Fibroblast of lung (primary cell): ENCODE measurements at places on chromosomes 12 and 14.

- DNase-seq, result no peak
Measured at GRCh38 chr12:70508178-70508577, 129.1 kb downstream of the PTPRB start.

DNA sequence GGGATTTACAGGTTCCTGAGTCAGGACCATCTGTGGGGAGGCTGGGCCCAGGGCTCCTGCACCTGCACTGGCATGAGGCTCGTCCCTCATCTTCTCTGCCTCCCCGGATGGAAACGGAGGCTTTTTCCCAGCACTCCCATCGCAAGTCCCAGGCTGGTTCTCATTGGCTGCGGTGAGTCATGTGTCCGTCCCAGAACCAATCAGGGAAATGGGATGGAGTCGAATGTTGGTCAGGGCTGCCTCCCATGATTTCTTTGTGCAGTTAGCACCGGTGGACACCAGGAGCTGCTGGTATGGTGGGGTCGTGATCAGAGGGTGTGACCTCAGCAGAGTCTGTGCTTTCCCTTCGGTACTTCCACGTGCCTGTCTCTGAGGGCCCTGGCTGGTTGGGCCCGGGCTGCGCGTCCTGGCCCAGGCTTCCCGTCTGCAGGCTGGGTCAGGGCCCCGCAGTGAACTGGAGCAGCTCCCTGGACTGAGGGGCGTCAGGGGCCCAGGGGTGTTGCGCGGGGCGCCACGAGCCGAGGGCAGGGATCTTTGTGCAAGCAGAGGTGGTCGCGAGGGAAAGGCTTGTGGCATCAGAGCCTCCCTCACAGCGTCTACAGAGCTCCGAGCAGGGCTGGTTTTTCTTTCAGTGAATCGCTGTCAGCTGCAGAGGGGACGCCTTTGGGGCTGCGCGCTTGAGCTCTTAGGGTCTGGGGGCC, 168.1 kb downstream of the ADGRD1 start:
- no peak for DNase-seq

DNA sequence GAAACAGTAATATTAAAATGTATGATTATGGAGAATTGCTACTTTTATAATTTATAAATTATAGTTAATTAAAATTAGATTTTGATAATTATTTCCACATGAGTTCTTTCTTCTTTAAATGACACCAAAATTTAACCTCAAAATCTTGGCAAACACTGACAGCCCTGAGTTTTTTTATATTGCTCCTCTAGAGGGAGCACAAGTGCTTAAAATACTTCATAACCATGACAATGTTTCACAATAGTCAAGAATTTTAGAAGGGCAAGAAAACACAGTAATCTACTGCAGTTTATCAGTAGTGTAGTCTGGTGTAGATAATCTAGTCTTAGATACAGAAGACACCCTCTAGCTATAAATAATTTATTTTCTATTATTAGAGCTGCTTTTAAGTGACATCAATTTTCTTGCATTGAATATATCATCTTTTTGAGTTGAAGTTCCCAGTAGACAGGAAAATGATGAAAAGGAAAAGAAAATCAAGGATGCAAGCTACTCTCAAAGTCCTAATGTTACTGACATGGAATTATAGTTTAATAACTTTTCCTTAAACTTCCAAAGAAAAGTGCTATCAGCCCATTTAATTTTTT, 14.3 kb upstream of the PTGER2 start:
- DNase-seq, result peak; percentile 82

DNA sequence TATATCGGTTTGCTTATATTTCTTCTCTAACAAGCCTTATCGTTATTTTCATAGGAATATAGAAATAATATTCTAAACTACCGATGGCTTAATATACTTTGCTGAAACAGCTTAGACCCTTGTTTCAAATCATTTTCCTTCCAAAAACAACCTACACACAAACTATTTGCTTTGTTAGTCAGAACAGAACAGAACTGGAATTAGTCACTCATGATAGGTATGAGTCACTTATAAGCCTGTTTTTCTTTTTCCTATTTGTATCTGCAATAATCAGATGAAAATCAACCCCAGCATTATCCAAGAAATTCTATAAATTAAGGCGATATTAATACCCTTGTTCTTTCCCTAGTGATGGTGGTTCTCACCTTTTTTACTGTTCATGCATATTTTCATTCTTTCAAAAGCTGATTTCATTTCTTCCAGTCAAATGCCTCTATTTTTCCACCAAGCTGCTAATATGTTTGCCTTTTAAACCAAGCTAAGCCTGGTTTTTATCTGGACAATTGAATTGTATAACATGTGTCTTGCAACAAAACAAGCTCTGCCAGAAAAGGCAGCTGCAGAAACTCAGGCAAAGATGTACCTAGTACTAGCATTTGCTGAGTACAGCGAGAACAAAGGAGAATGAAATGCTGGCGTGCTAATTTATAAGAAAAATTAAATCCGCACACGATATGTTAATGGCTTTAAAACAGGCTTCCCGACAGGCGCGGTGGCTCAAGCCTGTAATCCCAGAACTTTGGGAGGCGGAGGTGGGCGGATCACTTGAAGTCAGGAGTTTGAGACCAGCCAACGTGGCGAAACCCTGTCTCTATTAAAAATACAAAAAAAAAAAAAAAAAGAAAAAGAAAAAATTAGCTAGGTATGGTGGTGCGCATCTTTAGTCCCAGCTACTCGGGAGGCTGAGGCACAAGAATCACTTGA, 1418.2 kb downstream of the AACS start:
- DNase-seq, result peak; percentile 26

- DNase-seq, result no peak
Measured at GRCh38 chr14:42299692-42300091, 693.0 kb downstream of the LRFN5 start.

DNA sequence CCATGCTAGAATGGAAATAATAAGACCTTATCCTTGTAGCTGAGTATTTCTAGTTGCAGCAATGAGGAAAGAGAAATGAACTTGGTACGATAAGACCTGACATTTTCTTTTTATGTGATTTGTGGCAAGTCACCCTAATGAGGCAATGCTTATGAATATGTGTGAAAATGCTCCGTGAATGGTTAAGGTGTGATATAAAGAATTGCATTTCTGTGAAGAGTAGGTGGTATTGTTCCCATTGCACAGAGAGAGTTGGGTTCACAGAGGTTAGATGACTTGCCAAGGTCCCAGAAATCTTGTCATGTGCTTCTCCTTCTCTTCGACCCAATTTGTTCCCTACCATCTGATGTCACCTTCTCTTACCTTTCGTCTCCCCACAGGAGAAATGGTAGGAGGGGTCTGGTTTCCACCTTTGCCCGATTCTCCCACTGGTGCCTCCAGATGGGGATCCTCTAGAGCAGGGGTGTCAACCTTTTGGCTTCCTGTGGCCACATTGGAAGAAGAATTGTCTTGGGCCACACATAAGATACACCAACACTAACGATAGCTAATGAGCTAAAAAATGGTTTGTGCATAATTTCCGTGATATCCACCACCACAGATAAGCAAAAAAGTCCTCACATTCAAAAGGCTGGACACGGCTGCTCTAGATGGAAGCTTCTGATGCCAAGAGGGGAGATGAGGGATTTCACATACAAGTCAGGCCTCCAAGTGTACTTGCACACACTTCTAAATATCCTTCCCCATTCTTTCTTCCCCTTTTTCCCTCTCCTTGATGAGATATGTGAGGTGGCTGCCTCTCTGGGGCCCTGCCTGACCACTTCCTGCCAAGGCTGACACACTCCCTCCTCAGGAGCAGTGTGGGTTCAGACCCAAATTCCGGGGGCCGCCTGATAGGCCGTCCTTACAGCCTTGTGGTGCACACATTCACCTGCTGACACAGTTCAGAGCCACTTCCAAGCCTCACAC, 96.1 kb downstream of the PLXNC1 start:
- no peak for DNase-seq
